ENCODE measurements at places on chromosomes 4 and X.

DNA sequence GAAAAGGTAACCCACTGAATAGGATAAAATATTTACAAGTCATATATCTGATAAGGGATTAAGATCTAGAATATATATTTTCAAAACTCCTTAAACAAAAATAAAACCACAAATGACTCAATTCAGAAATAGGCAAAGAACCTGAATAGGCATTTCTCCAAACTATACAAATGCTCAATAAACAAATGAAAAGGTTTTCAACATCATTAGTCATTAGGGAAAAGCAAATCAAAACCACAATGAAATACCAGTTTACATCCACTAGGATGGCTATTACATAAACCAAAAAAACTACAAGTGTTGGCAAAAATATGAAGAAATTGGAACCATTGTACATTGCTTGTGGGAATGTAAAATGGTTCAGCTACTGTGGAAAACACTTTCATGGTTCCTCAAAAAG is 167.0 kb upstream of the GALNT7 start:
- peak; percentile 68 for DNase-seq

- no peak for DNase-seq
Measured at GRCh38 chr4:185179488-185179887, 24.3 kb downstream of the CFAP97 start.

- DNase-seq: no peak
Measured at GRCh38 chr4:174794543-174795094, 34.4 kb downstream of the GLRA3 start.

- DNase-seq: no peak
Measured at GRCh38 chrX:5928224-5928623, 300.4 kb downstream of the NLGN4X start.

DNA sequence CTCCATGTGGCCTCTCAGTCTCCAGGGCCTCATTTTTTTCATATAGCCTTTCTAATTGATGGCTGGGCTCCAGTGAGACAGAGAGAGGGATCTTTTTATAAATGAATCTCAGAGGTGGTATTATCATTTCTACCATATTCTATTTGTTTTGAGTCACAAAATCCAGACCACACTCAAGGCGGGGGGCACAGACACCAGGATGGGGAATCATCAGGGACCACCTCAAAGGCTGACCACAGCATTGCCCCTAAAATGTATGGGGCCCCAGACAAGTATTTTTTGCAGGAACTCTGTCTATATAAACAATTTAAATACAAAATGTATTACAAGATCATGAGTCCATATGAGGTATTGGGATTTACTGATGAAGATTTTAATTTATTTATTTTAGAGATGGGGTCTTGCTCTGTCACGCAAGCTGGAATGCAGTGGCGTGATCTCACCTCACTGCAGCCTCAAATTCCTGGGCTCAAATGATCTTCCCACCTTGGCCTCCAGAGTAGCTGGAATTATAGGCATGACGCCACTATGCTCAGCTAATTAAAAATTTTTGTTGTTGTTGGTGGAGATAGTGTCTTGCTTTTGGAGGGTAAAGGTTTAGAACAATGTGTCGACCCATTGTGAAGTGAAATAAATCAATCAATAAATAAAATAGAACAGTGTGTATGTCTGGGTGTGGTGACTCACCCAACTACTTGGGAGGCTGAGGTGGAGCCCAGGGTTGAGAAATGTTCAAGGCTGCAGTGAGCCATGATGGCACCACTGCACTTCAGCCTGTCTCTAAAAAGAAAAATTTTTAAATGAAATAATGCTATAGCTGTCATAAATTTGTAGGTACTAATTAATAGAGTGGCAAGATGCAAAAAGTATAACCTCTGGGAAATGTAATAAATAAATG is 29.4 kb downstream of the WDR13 start:
- peak; percentile 2 for DNase-seq

GRCh38 chr4:88757776-88758175 is 60.1 kb upstream of the NAP1L5 start:
- no peak for DNase-seq

DNA sequence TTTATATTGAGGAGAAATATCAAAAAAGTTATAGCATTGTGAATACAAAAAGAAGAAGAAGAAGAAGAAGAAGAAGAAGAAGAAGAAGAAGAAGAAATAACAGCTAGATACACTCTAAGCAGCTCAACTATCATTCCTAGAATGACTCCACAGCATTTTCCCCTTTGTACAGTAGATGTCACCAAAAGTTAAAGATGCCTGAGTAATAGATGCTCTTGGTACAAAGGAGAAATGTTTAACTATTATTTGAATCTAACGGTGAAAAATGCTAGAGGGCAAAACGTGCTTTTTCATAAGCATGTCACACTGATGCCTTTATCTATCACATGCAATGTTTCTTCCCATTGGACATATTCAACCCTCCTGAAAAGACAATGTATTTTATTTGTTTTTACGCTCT is 178.4 kb upstream of the GPRIN3 start:
- DNase-seq: peak; percentile 12

GRCh38 chr4:41006141-41006540 is 208.2 kb downstream of the APBB2 start:
- peak; percentile 57 for DNase-seq
